ENCODE measurements at places on chromosomes 6 and 20. TPM values are rescaled to one million over a fixed set of nuclear protein-coding genes. Genes with fewer than 3 reads are reported as not detected.

Gene RAB23
- total RNA-seq = 23.5 TPM

Gene HDGFL1
- total RNA-seq = not detected

Gene RCAN2
- 5.9 TPM for total RNA-seq

Gene GLP1R
- total RNA-seq = not detected

Gene POU5F1
- total RNA-seq = not detected

Gene CPNE1
- total RNA-seq = 138 TPM

Gene RRAGD
- 0.16 TPM for total RNA-seq

Gene PRDM1
- 4.3 TPM for total RNA-seq

Gene KIF3B
- total RNA-seq = 16.0 TPM

Gene SPATA25
- total RNA-seq = 1.2 TPM

Gene TRDN
- not detected for total RNA-seq

Gene TMEM217
- 2.5 TPM for total RNA-seq

Gene MAP7
- 0.52 TPM for total RNA-seq

Gene GMPR
- 3.4 TPM for total RNA-seq

Gene PRPH2
- 2.5 TPM for total RNA-seq

Gene ROMO1
- 561 TPM for total RNA-seq

Gene BCLAF1
- total RNA-seq = 57.0 TPM

Gene SRSF12
- total RNA-seq = 1.0 TPM

Gene TP53TG5
- not detected for total RNA-seq

Gene UBD
- total RNA-seq = 0.13 TPM

Gene PLTP
- 318 TPM for total RNA-seq

Gene ADGRF1
- total RNA-seq = not detected

Gene FAM209B
- not detected for total RNA-seq

Gene NHSL1
- total RNA-seq = 15.1 TPM
